NCI-H1092 (cell line): ENCODE measurements at places on chromosomes 7 and 10.

GRCh38 chr7:137647905-137648565, 198.7 kb downstream of the DGKI start:
- DNase-seq: no peak

- no peak for DNase-seq
These were observed 447.8 kb upstream of the FZD8 start for GRCh38 chr10:36089790-36090440.

- DNase-seq: no peak
These were observed 349.8 kb downstream of the PHTF2 start for GRCh38 chr7:78148166-78148894.

DNA sequence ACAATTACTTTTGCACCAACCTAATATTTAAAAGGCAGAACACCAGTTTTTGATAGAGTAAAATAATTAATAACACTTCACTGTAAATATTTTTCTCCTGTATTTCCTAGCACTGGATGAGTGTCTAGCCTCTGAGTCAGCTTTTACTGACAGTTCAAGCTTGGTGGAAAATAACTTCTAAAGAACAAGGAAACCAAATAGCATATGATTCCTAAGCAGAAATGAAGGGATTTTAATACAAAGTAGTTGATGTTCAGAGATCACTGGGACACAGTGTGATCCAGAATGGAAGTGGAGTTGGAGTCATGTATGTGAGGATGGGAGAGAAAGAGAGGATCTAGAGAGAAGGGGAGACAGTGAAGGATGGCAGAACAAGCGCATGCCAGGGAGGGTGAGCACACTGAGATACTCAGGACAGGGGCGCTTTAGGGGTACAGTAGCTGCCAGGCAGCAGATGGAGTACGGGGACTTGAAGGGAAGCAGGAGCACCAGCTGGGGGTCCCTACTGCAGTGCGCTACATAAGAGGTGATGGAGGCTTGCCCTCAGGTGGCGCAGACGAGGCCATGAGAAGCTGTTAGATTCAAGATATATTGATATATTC, 117.9 kb upstream of the KLF6 start:
- DNase-seq: no peak

DNA sequence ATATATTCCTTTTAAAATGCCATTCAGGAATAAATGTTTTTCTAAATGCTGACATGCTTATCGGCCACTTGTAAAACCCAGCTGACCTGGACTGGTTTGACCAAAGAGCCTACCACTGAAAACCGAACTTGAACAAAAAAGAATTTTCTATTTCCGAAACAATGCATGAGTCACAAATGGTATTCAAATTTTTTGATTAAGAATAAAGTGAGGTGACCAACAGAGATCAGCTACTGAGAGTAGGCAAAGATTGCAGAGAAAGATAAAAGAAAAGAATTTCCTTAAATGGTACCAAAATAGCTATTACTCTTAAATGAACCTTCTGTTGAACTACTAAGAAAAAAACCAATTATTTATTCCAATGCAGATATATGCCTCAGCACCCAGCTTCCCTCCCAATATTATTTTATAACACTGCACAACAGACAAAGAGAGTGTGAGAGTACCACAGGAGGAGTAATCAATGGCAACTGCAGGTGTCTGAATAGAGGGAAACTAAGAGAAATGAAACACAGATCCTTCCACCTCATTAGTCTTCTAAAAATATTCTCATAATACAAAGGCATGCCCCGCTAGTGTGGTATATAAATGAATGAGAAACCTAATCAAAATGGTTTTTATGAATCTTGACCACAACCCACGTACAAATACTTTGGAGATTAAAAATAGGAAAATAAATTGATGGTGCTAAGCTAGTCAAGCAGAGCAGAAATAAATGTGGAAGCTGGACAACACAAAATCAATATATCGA, 20.1 kb downstream of the OSBPL3 start:
- DNase-seq: no peak

DNA sequence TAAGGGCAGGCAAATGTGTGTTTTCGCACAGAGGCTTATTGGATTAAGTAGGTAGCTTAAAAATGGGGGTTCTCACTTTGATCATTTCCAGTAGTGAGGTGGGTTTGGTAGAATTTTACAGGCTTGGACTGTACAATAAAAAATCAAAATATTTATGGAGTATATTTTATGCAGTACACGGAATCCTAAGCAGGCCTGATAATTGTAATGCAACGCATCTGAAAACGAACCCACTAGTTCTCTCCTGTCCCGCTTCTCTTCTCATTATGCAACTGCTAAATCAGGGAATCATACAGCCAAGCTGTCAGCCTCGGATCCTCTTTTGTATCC, 377 bp upstream of the POLR1F start:
- DNase-seq: no peak

DNA sequence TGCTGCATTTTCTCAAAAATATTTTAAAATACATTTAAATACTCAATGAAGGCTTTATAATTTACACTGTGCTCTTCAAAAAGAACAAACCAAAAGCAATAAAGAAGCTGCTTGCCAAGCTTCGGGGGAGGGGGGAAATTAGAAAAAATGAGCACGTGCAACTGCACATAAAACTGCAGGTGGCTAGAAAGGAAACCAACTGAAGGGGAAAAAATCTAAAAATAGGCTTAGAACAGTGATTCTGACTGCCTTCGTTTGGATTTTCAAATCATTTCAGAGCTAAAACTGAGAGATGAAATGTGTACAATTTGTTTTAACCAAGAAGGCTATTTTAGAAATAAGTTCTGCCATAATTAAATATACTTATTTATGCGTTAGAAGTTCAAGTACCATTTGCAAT, 61.4 kb downstream of the ABI1 start:
- no peak for DNase-seq

GRCh38 chr10:110069502-110069982, 61.8 kb downstream of the ADD3 start:
- no peak for DNase-seq

GRCh38 chr7:106657085-106657991, 3.6 kb downstream of the CCDC71L start:
- DNase-seq: no peak

DNA sequence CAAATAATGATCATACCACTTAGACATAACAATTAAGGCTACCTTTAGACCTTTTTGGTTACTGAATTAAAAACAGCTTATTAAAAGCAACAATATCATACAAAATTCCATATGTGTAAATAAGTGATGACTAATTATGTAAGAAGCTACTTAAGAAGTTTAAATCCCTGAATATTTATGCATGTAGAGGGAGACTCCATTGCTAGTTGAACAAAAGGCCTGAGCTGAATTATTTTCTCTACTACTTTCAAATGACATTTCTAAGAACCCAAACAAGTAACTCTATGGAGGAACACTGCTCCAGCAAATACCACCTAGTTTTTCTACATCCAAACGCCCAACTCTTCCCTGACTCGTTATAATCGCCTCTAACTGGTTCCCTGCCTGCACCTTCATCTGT, 31.5 kb downstream of the EPC1 start:
- no peak for DNase-seq

DNA sequence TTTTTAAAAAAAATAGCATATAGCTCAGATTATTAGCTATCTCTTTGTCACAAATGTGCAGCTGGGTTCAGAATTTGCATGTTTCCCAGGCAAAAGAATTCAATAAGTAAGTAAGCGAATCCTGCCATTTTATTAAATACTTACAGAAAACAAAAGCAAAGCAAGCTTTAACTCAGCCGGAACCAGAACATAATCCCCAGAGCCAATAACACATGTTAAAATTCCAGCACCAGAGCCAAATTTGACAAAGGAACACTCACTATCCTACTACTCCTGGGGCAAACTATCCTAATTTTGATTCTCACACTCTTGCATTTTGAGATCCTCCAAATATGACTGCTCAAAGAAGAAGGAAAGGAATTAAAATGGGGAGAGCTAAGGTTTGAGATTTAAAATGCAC, 32.6 kb downstream of the LRRTM3 start:
- DNase-seq: no peak

GRCh38 chr10:7541137-7542087, 125.4 kb downstream of the ITIH5 start:
- DNase-seq: no peak

- DNase-seq: no peak
These were observed 821 bp downstream of the SLC35B4 start for GRCh38 chr7:134315679-134316538.

DNA sequence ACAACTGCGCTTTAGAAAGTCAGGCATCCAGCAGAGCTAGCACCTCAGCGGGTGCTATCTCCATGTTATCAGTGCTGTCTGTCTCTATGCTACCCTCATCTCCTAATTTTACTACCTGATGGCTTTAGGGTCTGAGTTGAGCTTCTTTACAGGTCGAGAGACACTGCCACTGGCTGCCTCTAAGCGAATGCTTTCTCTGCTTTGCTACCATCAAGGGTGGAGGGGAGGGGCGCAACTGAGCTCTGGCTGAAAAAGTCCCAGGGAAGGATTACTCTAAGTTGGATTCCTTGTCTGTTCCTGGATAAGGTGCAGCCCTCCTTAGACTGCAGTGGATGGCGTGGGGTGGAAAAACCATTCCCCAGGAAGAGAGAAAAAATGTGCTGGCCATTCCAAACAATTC, 105.7 kb downstream of the CDK14 start:
- no peak for DNase-seq

DNA sequence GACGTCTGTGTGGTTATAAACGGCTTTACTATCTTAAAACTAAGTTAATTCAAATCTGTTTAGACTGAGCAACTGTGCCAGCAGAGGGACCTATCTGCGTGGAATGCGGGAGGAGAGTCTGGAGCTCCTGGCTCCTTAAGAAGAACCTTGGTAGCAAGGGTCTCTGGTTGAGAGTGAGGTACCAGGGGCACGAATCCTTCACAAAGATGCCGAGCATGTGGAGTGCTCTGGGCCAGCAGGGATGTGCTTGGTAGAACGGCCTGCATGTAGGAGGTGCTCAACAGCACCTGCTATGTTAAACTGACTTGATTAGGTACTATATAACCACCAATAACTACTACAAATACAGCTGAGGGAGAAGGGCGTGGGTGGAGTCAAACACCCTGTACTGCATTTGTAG, 102.6 kb downstream of the VIPR2 start:
- no peak for DNase-seq

DNA sequence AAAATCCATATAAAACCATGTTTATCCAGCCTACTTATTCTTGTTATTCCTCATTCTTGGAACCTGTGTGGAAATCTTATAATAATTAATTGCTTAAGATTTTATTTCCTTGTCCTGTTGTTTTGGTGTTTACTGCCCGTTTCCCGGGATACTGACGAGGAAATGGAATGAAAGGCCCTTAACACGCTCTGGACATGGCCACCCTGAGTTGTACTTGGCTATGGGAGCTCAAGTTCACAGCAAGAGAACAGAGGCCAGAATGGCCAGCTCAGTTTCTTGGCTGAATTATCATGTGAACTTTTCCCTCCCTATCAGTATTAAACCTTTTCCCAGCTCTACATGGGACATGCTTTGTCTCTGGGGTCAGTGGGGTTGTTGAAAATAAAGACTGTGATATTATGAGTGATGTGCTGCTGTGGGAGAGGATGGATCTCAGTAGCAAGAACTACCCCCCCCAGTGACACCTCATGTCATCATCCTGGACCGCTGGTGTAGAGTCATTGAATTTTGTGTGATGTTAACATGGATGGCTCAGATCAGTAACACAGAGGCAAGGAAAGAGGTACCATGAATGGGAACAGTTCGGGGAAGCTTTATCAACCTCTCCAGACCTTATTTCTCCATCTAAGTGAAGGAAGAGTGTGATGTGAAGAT, 87.0 kb upstream of the IGFBP3 start:
- DNase-seq: no peak

DNA sequence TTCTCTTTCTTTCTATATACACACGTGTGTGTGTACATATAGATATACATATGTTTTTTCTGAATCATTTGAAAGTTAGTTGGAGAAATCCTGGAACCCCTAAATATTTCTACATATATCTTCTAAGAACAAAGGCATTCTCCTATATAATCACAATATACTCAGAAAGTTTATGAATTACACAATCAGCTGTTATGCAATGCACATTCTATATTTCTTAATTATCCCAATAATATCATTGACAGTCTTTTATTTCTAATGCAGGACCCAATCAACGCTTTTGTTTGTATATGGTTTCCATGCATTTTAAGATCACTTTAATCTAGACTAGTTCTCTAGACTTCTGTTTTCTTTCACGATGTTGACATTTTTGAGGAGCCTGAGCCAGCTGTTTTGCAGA, 27.7 kb upstream of the ZNF746 start:
- DNase-seq: no peak

DNA sequence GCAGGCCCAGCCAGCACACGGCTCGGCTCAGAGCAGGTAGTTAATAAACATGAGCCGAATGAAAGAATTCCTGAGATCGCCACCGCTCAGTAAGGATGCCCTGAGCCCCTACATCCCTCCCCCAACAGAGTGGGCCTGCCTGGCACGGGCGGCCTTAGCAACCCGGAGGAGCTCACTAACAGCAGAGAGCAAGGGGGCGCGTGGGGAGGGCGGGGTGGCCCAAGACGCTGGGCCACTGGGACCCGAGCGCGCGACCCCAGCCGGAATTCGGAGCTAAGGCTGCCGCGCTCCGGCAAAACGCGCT, 403 bp upstream of the ENO4 start:
- DNase-seq: no peak

GRCh38 chr7:137816696-137817320, 30.0 kb downstream of the DGKI start:
- no peak for DNase-seq

DNA sequence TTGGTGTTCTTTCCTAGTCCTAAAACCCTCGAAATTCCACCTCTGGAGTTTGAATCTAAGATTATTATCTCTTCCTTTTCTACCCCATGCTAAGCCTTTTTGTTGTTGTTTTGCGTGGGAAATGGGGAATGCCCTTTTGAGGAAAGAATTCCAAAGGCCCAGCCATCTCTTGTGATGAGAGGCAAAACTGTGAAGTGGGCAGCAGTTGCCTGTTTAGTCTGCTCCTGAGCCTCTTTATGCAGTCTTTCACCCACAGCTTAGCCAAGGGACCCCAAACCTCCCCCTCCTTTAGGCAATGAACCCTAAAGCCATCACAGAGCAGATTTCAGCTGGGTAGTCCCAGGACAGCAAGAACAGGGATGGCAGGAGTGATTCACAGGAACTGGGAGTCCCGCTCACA, 95.5 kb downstream of the DNMBP start:
- DNase-seq: no peak

DNA sequence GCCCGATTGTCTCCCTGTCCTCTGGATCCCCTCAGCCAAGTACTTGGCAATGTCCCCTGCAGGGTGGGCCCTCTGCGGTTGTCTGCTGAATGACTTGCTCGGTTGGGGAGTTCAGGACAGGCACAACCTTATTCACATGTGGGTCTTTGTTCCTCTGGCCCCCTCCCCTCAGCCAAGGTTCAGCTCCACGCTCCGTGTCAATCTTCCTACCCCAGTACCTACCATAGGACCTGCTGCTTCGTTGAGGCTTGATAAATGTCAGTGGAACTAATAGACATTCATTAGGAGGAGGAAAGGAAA, 7.1 kb downstream of the CPA5 start:
- DNase-seq: no peak
